ENCODE measurements at places on chromosomes 2 and 18.

- DNase-seq: no peak
These were observed 40.9 kb upstream of the SMAD7 start for GRCh38 chr18:48991676-48992075.

DNA sequence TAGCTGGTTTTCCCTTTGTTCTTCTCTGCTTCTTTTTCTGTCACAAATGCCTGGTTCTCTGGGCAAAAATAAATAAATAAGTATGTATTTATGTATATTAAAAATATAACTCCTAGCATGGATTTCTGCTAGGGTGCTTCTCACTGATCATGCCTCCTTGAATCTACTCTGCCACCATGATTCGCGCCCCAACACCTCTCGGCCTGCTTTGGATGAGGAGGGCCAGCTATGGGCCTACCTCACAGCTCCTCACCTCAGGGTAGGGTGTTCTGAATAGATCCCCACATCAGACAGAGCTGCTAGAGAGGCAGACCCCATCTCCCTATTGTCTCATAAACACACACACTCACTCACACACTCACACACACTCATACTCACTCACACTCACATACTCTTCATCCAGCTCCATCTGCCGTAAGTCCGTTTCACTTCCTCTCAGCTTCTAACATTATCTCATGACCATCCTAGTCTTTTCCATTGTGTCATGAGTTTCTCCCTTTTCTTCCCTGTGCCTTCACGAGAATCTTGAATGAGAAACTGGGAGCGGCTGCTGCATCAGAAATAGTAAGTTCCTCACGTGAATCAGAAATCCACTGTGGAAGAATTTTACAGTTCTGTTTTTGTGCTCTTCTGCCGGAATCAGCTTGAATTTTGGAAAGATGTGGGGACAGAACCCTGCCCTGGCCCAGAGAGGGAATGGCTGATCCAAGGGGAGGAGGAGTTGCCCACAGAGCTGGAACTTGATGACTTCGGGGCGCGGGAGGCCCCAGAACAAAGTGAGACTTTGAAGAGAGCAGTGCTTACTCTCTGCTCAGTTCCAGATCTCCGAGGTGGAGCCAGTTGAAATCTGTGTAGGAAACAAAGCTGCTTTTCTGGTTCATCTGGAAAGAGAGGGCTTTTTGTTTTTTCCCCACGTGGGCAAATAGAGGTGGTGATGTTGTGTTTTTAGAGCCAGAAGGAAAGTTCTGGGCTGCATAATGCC, 20.9 kb downstream of the ANXA4 start:
- DNase-seq: no peak

GRCh38 chr18:56861244-56861643, 210.1 kb downstream of the WDR7 start:
- DNase-seq: no peak

- DNase-seq: no peak
These were observed 113.9 kb downstream of the THNSL2 start for GRCh38 chr2:88283886-88284592.

- DNase-seq: no peak
These were observed 7.6 kb downstream of the FZD5 start for GRCh38 chr2:207762146-207762545.

GRCh38 chr2:191274413-191274815, 29.2 kb downstream of the MYO1B start:
- no peak for DNase-seq

DNA sequence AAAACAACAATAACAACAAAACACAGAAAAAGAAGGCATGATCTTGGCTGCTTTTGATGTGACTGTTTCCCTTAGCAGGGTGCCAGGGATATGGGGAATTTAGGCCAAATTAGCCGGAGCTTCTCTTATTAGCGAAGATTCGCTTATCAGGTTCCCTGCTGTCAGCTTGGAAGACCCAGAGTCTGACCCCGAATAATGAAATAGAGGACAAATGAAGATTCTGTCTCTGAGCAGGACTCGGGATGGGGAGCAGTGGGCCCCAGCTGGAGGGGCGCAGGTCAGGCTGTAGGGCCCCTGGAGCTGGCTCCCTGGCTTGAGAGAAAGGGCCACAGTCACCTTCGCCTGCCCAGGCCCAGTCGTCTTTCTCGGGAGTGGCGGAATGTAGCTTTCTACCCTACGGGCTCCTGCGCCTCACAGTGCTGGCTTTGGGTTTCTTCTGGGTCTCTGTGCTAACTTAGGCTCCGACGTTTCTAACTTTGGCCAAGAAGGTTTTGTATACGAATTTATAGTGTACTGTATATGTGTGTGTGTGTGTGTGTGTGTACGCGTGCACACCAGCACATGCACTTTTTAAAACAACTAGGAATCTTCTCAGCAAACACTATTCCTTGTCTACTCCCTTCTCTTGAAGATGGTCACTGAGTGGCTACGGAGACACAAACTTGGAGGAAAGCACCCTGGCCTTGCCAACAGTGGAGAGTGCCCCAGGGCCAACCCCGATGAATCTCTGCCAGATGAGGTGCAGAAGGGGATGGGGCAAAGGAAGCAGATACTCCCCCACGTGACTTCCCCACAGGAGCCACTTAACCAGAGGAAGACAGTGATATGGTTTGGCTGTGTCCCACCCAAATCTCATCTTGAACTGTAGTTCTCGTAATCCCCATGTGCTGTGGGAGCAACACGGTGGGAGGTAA, 195.6 kb upstream of the COPS8 start:
- DNase-seq: no peak

- no peak for DNase-seq
These were observed 20.1 kb upstream of the ACMSD start for GRCh38 chr2:134818321-134818720.

- no peak for DNase-seq
These were observed 3.0 kb downstream of the NEURL3 start for GRCh38 chr2:96501886-96502810.
